Nucleus accumbens (tissue), 56 donors: ENCODE measurements at places on chromosomes 4 and X.
A peak's percentile ranks its signal among the peaks of the same experiment; 100 is the strongest.

DNA sequence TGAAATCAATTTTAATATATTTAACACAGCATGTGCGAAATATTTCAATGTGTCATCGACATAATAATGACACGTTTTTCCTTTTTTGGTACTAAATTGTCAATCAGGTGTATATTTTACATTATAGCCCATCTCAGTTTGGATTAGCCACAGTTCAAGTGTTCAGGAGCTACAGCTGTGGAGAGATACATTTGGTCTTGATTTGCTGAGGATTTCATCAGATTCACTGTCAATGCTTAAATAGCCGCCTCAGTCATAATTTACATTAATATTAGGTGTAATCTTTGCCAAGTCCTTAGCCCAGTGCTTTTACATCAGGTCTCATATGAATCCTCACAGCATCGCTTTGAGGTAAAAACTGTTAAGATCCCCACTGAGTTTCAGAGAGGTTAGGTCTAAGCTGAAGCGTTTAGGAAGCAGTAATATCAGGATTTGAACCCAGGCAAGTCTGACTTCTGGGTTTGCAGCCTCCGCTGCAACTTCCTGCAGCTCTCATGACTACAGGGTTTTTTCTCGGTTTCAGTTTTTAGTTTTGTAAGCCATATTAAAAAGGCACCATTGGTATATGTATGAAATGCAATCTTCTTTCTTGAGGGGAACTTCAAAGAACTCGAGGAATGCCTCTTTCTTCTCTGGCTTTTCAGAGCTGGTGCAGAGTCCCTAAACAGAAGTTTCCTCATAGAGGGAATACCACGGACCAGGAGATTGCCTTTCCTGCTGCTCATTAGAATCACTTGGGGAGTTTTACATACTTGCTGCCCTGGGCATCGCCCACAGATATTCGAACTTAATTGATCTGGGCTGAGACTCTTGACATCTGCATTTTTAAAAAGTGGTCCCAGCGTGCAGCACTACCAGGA lies 6.4 kb downstream of the MTM1 start:
- DNase-seq = no peak

DNA sequence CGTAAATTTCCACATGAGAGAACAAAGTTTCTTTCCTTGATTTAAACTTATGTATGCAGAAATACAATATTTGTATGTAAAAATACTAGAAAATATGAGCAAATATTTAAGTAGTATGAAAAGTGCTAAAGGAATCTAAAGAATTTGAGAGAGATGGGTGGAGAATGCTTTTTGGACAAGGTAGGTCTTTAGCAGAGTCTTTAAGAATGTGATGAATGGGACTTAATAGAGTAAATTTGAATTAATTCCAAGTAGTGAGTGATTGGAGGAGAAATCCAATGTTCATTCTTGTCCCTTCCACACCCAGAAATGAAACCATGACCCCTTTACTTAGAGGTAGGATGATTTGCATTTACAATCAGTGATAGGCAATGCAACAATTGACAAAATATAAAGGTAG lies 570.9 kb upstream of the ZFP42 start:
- no peak for DNase-seq

DNA sequence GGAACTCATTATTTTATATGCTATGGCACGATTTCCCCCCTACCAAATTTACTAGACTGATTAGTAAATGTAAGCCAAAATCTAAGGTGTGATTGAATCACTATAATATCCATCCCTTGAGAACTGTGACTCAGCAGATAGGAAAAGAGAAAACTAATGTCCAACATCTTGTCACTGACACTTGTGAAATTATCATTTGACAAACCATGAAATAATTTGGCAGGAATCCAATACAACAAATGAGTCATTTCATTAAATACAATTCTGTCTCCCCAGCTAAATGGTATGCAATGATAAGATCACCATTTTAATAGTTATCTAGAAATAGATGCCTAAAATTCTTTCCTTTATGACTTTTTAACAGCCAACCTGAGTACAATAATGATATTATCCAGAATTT lies 462.3 kb downstream of the DMD start:
- DNase-seq = no peak

GRCh38 chr4:107564326-107564725 lies 155.7 kb downstream of the PAPSS1 start:
- DNase-seq = no peak

- DNase-seq = no peak
These were observed 16.3 kb upstream of the DRD5 start for GRCh38 chr4:9765091-9765490.

GRCh38 chr4:140351093-140352075 lies 22.1 kb upstream of the SCOC start:
- DNase-seq = peak; percentile 11

GRCh38 chr4:8340781-8341241 lies 71.3 kb downstream of the HTRA3 start:
- DNase-seq = peak; percentile 53

GRCh38 chrX:439241-439640 lies 52.5 kb upstream of the PPP2R3B start:
- DNase-seq = no peak

- DNase-seq = no peak
These were observed 1224.5 kb downstream of the PCDH18 start for GRCh38 chr4:136307765-136308164.

DNA sequence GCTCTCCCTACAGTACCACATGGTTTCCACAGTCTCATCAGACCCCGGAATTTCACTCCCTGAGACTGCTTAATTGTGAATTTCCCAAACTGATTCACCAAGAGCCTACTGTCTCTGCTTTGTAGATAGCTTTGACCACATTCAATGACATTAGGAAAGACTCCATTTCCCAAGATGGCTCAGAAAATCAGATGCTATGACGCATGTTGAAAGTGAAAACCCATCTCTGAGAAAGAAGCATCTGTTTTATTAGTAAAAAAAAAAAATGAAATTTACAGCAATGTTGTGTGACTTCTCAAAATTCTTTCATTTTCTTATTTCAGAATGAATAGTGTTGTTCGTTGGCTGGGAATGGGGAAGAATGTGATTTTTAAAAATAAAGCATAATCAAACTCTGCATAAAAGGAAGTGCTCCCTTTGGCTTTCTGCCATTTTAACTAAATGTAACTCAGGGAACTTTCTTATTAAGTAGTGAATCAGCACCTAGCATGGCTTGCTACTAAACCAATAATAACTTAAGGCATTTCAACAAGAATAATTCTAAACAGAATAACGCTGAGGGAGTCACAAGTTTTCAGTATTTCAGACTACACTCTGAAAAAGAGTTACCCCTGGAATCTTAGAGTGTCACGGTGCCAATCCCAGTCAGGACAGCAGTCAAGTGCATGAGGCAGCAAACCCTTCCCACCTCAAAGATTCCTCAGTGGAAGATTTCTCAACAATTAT lies 97.4 kb upstream of the MYOZ2 start:
- DNase-seq = no peak

GRCh38 chr4:161595230-161595771 lies 568.5 kb downstream of the FSTL5 start:
- no peak for DNase-seq

DNA sequence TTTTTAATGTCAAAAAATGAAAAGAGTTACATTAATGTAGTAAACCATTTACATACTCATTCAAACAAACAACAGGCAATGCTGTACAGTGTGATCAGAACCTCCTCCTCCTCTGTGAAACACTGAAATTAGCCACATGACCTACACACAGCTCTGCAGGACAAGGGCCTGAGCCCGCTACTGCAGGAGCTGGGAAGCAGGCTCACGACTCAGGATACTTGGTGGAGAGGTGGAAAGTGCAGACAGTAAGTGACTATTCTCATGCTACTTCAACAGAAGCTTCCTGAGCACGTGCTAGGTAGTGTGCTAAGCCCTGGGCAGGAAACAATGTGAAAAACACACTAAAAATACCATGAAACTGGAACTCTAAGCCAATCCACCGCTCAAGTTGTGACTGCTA lies 56.8 kb downstream of the TAPT1 start:
- DNase-seq = no peak

DNA sequence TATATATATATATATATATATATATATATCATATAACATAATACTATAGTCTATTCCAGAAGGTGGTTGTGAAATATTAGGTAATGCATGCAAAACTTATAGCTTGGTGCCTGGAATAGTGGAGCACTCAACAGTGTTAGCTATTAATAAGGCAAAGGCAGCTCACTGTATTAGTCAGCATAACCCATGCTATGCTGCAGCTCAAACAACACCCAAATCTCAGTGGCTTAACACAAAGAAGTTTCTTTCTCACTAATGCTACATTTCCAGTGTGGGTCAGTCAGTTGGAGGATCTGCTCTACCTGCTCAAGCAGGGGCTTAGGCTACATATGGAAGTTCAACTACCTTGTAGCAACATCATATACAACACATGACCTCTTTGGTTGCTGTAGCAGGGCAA lies 5.2 kb upstream of the RPGR start:
- no peak for DNase-seq

- DNase-seq = no peak
These were observed 7.3 kb upstream of the GUCY2F start for GRCh38 chrX:109489174-109489573.

DNA sequence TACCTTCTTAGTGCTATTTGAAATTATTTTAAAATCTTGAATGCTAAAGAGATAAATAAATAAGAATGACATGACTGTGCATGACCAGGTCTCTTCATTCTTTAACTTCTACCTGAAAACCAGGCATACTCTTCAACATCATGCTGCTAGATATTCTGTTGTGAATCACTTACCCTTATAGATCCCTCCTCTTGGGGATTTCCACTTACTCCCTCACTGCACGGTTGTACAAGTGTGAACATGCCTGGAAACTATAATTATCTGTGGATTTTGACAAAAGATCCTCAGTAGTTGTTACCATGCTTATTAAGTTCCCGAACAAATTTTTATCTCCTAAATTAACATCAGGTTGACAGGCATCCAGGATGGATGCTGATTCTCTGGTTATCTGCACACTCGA lies 54.3 kb downstream of the ADGRL3 start:
- DNase-seq = no peak

GRCh38 chrX:119201570-119201969 lies 34.5 kb upstream of the PGRMC1 start:
- no peak for DNase-seq

- peak; percentile 34 for DNase-seq
These were observed 966 bp downstream of the PDGFC start for GRCh38 chr4:156970501-156971164.

GRCh38 chr4:80852061-80852460 lies 178.4 kb upstream of the BMP3 start:
- DNase-seq = no peak

DNA sequence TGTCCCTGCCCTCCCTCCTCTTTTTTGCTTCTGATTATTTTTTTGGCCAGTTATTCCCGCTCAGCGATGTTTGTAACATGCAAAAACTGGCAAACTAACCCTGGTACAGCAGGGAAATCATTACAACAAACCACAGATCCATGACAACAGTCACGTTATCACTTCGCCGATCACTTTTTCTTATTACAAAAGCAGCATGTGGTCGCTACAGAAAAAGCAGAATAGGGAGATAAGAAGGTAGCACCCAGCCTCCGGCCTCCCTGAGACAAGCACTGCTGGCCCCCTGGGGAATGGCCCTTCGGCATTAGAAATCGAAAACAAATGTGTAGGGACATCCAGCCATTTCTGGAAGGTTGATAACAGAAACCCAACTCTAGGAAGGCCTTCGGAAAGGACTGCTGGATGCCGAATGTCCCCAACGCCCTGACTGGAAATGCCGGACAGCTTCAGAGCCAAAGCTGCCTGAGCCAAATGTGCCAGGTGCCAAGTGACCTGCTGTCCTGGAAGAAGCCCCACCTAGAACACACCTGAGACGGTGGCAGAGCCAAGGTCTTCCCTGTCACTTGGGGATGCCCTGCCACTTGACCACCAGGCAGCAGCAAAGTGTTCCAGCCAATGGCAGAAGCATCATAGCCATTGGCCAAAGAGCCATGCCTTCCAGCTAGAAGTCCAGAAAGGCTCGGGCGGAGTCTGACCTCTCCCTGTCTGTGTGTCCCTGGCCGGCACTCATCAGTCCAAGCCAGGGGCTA lies 2.9 kb downstream of the IDH3G start:
- DNase-seq = no peak

- no peak for DNase-seq
These were observed 1.0 kb upstream of the PRDX4 start for GRCh38 chrX:23666282-23666681.

- no peak for DNase-seq
These were observed 49.7 kb upstream of the PTPN13 start for GRCh38 chr4:86544310-86544966.

DNA sequence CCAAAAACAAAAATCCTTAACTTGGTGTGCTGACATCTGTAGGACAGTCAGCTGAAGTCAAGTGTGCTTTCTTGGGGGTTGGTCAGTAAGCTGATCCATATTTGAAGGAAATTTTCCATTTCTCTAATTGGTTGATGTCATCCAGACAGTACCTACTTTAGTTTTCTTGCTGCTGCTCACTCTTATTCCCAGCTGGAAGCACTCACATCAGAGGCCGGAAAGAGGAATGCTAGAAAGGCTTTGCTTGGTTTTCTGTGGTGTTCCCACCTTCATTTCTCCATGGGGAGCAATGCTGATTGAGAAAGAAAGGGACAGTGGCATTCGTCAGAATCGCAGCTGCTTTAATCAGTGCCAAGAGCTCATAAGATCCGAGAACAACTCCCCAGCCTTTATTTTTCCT lies 227.0 kb downstream of the C4orf33 start:
- DNase-seq = no peak

GRCh38 chr4:130074096-130074495 lies 978.1 kb downstream of the C4orf33 start:
- no peak for DNase-seq

GRCh38 chr4:161428180-161428965 lies 735.4 kb downstream of the FSTL5 start:
- no peak for DNase-seq

GRCh38 chr4:67465763-67466052 lies 79.6 kb downstream of the CENPC start:
- DNase-seq = no peak

DNA sequence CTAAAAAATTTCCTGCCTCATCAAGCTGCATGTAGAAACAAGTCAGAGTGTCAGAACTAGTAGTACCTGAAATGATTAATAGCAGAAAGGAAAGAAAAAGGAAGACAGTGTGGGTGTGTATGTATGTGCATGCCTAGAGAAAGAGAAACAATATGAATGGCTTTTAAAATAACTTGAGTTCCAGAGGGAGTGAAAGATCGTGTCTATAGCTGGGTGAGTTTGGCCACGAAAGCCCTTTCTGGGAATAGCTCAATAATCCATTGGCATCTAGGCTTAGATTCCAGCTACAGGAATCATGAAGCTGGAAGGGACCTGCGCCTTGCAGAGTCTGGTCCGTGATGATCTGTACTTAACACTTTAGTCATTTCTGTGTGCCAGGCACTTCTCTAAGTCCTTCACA lies 195.6 kb downstream of the RAPGEF2 start:
- no peak for DNase-seq

GRCh38 chr4:160848489-160848888 lies 1315.3 kb downstream of the FSTL5 start:
- DNase-seq = no peak

- DNase-seq = no peak
These were observed 70.7 kb upstream of the SH3RF1 start for GRCh38 chr4:169341490-169341889.

GRCh38 chr4:85913931-85914694 lies 439.2 kb downstream of the ARHGAP24 start:
- DNase-seq = no peak

- no peak for DNase-seq
These were observed 53.4 kb downstream of the PSAPL1 start for GRCh38 chr4:7381221-7381889.
